DMS 273 treated with DMSO at 0.1 percent for 48 hours (cell line): ENCODE measurements at places on chromosomes 6 and 20.

GRCh38 chr6:111874025-111874415 lies 768 bp upstream of the FYN start:
- no peak for DNase-seq

DNA sequence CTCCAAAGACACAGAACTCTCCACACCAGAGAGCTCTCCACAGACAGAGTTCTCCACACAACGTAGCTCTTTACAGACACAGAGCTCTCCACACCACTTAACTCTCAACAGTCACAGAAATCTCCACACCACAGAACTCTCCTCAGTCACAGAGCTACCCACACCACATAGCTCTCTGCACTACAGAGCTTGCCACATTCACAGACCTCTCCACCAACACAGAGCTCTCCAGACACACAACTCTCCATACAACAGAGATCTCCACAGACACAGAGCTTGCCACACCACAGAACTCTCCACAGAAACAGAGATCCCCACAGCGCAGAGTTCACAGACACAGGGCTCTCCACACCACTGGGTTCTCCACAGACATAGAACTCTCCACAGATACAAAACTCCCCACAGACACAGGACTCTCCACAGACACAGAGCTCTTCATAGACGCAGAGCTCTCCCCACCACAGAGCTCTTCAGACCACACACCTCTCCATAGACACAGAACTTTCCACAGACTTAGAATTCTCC lies 52.5 kb downstream of the ERMARD start:
- no peak for DNase-seq

GRCh38 chr6:34864007-34864406 lies 23.8 kb downstream of the TAF11 start:
- DNase-seq, result no peak

- no peak for DNase-seq
These were observed 38.8 kb downstream of the MAP7 start for GRCh38 chr6:136511397-136511796.

DNA sequence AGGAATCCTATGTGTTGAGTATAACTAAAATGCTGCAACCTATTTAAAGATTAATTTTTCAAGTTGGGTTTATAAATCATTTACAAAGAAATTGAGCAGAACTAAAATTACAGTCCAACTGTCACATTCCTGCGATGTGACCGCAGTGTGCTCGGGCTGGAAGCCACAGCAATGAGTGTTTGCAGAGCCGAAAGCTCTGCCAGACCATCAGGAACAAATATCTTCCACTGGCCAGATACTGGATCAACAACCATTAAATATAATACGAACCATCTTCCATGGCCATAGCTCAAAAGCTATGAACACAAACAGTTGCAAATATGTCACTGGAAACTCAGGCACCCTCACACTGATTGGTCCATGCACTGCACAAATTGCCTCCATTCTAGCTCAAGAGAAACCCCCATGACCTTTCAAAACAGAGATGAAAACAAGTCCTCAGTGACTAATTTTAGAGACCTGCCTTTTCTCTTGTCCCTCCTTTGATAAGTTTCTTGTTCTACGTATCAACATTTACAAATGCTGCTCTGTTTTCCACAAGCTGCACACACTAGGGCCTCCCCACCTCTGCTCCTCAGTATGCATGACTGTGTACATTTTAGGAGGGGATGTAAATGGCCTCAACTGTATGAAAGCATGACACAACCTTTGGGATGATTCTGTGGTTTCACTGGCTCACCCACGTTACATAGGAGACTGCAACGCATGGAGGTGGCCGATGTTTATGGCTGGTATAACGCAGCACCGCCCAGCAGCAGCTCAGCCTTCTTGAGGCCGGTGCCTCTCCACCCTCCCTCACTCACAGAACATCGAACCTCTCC lies 171.7 kb downstream of the WDR27 start:
- no peak for DNase-seq

GRCh38 chr6:43246301-43247113 lies 3.2 kb downstream of the TTBK1 start:
- DNase-seq, result no peak

GRCh38 chr6:132101535-132101934 lies 150.4 kb upstream of the CCN2 start:
- no peak for DNase-seq

- no peak for DNase-seq
These were observed 20.5 kb downstream of the BCAS4 start for GRCh38 chr20:50815162-50815989.

DNA sequence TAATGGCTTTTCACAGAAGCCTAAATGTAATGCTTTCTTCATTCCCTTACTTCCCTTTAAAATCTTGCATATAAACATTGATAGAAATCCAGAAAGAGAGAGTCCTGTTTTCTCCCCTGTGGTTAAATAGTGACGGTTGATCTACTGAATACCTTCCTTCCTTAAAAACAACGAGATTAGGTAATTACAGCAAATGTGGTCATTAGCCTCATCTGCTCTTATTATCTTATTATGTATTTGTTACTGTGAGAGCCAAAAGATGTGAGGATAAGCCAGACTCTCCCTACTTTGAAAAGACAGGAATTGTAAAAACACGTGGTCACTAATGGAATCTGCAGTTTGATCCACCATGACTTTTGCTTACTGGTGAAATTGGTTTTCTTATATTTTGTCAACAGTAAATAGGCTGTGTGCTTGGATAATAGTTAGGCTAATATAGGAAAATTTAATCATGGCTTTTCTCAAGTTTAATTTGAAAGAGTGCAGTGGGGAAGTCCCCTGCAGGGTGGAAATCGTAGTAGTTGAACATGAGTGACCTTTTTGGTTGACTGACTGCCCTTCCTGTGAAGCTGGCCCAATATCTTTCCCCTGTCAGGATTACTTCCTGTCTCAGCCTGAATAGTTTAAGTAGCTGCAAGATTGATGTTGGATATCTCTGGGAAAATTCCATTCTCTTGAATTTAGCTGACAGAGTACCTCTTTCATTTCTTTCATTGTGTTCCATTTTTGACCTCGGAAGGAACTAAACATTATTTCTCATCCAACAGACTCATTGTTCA lies 62.8 kb downstream of the JARID2 start:
- DNase-seq, result no peak

GRCh38 chr6:168942646-168943045 lies 311.0 kb downstream of the THBS2 start:
- no peak for DNase-seq

- no peak for DNase-seq
These were observed 1.0 kb upstream of the YTHDF1 start for GRCh38 chr20:63216849-63217471.

GRCh38 chr6:56725254-56725653 lies 82.6 kb upstream of the DST start:
- no peak for DNase-seq

DNA sequence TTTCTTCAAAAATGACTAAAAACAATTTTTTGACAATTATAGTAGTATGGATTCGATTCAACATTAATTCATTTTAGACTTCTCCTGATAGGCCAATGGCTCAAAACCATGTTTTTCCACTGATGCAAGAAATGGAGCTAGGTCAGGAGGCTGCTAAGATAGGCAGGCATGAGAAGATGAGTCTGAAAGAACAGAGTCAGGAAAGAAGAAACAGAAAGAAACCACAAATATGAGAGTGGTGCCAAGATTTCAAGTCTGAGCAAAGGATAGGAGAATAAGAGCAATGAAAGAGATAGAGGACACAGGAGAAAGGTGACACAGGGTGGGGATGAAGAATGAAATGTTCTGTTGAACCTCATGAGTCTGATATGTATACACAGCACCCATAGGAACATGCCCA lies 112.2 kb downstream of the TASP1 start:
- no peak for DNase-seq

DNA sequence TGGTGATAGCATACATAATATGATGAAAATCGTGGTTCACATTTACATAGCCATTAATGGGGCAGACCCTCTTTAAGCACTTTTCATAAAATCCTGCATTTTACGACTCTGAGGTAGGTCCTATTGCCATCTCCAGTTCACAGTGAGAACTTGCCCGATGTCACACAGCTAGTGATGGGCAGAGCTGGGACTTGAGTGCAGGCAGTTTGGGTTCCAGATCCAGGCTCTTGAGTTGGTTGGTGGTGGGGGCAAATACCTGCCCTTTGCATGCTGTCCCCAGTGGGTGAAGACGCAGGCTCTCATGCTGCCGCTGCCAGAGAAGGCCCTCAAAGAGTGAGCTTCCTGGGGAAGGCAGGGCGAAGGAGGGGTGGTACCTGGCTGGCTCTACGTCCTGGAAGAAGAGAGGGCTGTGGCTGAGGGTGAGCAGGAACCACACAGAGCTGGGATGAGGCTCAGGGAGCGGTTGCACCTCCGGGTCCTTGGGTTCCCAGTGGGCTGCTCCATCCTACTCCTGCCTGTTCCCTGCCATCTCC lies 6.1 kb upstream of the BAK1 start:
- no peak for DNase-seq
